ENCODE measurements at places on chromosomes 1 and 21. TPM values are rescaled to one million over a fixed set of nuclear protein-coding genes. Genes with fewer than 3 reads are reported as not detected.

The TRIM67 gene
- total RNA-seq: 0.10 TPM

The CYP4B1 gene
- 7.4 TPM for total RNA-seq

The C1orf115 gene
- 12.7 TPM for total RNA-seq

The CD1D gene
- total RNA-seq: 1.3 TPM

The MTARC1 gene
- 15.5 TPM for total RNA-seq

The LCE3D gene
- total RNA-seq: 1.9 TPM

The GSTM1 gene
- total RNA-seq: not detected

The VASH2 gene
- 11.6 TPM for total RNA-seq

The MAST2 gene
- total RNA-seq: 29.0 TPM

The ADGRL4 gene
- 17.8 TPM for total RNA-seq

The SNX7 gene
- 32.5 TPM for total RNA-seq

The LCE1E gene
- total RNA-seq: 0.59 TPM

The PDC gene
- not detected for total RNA-seq

The IFI16 gene
- 56.7 TPM for total RNA-seq

The PLPPR5 gene
- total RNA-seq: 3.2 TPM

The USH2A gene
- under 0.01 TPM for total RNA-seq

The CFAP45 gene
- 0.59 TPM for total RNA-seq

The CLDN8 gene
- total RNA-seq: 9.6 TPM

The SH2D2A gene
- 0.89 TPM for total RNA-seq

The CCDC17 gene
- total RNA-seq: 0.79 TPM

The DMRTA2 gene
- not detected for total RNA-seq

The S100A9 gene
- total RNA-seq: 1,024 TPM

The ADAM30 gene
- not detected for total RNA-seq

The UBL4B gene
- total RNA-seq: 0.20 TPM

The SNIP1 gene
- 11.7 TPM for total RNA-seq

Data from skin of body (tissue), 3 donors.